ENCODE measurements at places on chromosomes 11 and 22.

- DNase-seq: no peak
These were observed 144.5 kb downstream of the CCDC34 start for GRCh38 chr11:27218421-27219038.

DNA sequence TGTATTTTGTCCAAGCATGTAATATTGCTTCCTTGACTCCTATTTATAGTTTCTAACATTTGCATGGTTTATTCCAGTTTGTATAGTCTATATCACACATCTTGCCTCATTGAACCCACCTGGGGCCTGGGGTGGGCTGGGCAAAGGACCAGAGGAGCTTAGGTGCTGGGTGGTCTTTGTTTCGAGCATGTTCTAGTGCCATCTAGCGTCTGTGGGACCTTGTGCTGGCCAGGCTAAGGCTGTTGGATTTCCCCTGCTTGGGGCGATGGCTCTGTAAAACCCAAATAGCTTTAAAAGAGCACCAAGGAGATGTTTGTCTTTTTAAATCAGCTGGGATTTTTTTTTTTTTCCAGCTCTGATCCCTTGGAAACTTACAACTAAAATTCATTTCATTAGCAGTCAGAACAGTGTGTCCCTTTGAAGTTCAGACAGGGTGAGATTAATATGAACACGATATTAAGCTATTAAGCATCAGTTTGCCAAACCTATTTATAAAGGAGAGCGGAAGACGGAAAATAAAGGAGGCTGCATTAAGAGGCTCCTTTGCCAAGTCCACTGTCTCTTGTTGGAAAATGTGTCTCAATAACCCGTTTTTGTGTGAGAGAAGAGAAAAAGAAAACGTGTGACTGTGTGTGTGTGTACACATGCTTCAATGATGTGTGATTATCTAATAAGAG lies 157.4 kb downstream of the COMMD9 start:
- peak; percentile 71 for DNase-seq

DNA sequence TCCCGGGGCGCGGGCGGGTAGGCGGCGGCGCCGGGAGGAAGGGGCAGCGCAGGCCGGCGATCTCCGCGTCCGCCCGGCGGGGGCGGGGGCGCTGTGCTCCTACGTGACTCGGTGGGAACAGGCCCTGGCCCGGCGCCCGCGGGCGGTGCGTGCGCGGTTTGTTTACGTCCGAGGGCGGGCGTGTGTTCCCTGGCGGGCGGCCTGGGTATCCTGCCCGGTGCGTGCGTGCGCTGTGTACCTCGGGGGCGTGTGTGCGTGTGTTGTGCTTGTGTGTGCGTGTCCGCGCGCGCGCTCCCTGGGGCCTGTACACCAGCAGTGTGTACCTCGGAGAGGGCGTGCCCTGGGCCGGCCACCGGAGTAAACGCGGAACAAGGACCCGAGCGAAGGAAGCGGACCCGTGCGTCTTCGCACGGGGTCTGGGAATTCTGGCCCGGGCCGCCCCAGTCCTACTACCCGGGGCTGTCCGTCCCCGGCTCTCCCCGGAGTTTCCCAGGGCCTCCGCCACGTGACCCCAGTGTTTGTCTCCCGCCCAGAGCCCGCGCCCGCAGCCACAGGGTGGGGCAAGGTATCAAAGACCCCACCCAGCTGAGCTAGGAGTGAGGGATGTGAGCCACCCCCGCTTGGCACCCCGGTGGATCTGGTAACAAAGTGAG lies 769 bp downstream of the MAFF start:
- peak; percentile 93 for DNase-seq

DNA sequence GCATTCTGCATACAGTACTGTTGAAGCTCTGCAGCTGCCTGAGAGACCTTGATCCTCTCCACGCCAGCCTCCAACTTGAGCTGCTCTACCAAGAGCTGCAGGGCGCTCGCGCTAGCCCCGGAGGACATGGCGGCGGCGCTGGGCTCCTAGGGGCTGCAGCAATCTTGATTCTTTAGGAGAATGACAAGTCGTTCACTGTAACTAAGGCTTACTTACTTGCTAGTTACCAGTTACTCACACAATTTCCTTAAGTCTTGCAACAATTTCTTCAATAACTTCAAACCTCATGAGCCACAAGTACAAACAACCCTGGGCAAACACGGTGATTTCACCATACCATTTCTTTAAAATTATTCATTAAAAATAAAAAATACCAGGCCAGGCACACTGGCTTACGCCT lies 21.9 kb downstream of the SBF2 start:
- no peak for DNase-seq

DNA sequence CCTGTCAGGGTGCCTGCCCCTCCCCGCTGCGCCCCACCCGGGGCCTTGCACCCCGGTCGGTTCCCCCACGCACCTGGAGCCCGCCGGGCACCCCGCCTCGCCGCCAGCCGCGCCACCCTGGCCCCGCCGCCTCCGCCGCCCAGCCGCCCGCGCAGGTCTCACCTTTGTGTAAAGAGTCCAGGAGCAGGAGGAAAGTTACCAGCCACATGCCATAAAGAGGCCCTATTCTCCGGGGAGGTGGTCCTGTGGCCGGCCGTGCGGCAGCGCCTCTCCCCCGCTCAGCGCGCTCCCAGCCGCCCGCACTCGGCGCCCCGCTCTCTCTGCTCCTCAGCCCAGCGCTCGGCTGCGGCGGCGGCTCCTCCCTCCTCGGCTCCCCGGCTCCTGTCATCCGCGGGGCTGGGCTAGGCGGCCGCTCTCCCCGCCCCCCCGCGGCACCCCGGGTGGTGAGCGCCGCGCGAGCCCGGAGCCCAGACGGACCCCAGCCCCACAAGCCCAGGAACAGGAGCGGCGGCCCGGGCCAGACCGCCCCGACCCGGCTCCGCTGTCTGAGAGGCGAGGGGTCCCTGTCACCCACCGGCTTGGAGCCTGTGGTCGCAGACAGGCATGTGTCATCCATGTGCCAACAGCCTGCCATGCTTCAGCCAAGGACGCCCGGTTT lies at the start of gene DSCAML1:
DSCAML1 (minus strand) TSS at position 345 of the 658 bp plus-strand sequence; CDS start at position 208, 137 bp downstream.
- no peak for DNase-seq

DNA sequence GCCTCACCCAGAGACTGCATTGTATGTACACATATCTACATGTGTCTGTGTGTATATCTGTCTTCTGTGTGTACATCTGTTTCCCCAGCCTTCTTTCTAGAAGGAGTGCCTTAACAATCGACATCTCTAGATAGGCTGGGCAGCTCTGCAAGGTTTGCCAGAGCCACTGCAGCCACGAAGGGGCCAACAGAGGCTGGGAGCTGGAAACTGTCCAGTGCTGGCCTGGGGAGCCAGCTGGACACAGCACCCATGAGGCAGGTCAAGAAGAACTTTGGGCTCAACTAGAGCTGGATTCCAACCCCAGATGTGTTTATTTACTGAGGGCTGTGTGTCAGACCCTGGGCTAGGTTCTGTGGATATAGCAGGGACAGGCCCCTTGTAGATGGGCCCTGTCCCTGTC lies 3.3 kb downstream of the SGSM1 start:
- no peak for DNase-seq

DNA sequence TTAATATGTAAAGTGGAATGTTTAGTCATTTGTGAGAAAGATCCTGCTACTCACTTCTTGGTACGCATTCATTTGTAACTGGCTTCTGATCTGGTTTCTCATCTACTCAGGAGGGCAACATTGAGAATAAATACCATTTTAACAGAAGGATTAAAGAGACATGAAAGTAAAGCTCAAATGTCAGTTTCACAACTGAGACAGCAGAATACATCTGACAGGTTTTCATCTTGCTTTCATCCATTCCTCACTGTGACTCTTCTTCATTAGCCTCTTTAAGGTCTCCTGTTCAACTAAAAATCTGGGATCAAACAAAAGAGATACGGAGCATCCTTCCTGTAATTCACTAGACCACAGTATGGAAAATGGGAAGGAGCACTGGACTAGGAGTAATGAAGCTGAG lies 31.4 kb upstream of the CCDC89 start:
- DNase-seq: no peak

GRCh38 chr22:32222991-32223390 lies 18.1 kb upstream of the RFPL2 start:
- no peak for DNase-seq

DNA sequence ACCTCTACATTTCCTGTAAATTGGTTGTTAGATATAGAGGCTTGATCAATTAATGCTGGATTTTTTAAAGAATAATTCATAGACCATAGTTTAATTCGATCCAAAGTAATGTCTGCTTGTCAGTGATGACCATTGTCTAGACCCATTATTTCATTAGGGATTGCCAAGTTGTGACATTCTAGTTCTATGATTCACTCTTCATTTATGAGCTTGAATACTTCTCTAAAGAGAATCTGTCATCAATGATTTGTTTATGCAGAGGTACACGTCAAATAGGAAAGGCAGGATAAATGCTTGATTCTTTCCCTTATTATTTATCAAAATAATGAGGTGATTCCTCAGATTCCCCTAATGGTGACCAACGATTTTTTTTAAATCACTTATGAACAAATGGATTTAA lies 24.0 kb upstream of the ROBO3 start:
- DNase-seq: no peak

GRCh38 chr22:27732841-27733240 lies 68.7 kb downstream of the MN1 start:
- DNase-seq: no peak

DNA sequence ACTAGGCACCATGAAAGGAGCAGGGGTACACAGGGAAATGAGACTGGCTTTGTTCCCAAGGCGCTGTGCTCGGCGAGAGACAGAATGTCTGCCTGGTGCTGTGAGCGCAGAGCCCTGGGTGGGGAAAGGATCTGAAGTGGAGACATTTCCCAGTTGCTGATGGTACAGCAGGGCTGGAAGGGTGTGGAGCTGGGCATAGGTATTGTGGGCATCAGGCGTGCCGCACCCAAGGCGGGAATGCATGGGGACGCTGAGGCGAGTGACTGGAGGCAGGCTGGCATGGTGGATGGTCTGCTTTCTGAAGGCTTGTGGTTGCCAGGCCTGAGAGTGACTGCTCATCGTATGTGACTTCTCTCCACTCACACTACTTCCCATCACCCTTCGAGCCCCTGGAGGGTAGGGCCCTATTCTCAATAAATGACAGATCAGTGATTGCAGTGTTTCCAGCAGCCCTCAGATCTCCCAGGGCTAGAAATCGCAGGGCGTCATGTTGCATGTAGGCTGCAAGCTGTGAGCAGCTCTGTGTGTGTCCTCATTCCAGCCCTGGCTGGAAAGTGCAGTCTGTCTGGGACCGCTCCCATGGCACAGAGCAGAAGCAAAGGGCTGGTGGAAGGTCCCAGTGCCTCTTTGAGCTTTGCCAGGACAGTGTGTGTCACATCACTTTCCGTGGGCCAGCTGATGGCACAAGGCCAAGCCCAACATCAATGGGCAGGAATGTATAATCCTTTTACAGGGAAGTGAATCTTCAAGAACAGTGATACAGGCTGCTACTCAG lies 67.7 kb downstream of the TBC1D22A start:
- DNase-seq: peak; percentile 76

DNA sequence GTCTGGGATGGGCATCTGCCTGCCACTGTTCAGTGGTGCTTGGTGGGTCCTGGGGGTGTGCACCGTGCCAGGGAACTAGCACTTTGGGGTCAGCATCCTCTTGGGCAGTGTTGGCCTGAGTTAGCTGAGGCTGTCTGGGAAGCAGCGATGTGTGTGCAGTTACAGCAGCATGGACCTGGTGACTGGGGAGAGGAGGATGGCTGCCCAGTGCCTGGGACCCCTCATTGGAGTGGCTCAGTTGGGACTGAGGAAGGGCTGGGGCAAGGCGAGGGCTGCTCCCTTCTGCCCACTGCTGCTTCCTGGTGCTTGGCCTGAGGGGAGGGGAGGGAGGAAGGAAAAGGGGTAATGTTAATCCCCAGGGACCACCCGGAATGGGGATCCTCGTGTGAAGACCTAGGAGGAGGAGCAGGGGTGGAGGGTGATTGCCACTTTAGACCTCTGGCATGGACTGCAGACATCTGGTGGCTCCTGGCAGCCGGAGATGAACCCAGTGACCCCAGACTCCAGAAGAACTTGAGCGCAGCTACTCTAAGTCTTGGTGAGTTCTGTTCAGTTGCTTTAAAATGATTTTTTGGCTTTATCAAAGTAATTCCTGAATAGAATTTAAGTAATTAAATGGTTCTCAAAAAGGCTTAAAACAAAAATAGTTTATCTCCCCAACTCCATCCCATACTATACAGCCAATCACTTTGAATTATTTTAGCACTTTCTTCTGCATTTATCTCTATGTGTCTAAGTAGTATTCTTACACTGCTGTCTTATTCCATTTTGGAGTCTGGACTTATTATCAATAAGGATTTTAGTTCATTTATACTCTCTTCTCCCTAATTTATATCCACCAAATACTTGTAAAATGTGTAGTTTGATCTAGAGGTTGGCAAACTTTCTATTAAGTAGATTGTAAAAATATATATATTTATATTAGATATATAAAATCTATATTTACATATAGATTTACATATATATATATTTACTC lies 15.4 kb upstream of the TMEM191C start:
- DNase-seq: no peak

DNA sequence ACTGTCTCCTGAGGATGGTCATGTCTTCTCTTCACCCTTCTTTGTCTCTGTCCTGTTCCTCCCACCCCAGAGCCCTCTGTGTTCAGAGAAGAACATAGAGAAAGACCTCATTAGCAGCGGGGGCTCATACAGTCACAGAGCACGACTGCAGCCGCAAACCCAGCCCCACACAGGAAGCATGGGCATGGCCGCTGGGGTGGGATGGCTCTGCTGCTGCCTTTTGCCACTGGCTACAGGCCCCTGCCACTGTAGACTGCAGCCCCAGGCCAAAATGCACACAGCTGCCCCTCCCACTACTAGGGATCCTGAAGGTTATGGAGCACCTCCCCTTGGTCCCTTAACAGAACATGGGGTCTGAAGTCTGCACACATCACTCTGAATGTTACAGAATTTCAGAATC lies 34.9 kb upstream of the KLHL35 start:
- DNase-seq: no peak

GRCh38 chr22:22678970-22679369 lies 34.6 kb downstream of the GGTLC2 start:
- no peak for DNase-seq

DNA sequence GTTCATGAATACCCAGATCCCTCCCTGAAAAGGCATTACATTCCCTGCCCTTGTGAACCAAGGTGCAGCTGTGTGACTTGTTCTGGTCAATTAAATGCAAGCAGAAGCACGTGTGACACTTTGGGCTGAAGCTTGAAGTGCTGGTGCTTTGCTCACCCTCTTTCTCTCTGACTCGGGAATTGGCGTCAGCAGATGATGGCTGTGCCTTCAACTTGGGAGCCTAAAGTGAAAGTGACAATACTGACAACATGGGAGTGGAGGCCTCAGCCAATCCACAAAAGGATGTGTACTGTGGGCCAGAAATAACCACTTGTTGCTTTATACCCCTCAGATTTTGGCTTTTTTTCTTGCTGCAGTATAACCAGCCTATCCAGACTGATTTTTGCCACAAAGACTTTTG lies 148.3 kb upstream of the THY1 start:
- no peak for DNase-seq

DNA sequence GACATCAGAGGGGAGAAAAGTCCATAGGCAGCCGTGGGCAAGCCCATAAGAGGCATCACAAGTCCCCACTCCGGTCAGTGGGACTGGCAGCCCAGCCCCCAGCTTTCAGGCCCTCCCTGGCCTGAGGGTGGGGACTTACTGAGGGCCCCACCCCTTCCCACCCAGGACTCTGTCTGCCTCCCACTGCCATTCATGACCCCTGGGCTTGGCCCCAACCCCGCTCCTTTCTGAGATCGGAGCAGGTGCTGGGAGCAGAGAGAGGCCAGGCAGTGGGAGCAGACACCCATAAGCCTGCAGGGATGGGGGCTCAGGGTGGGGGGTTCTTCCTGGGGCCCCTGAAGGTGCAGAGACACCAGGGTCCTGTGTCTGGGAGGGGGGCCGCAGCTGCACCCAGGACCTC lies 5.1 kb downstream of the UPK2 start:
- DNase-seq: no peak
